Fibroblast of pulmonary artery (primary cell): ENCODE measurements at places on chromosomes 2 and 18.

- peak; percentile 76 for DNase-seq
Measured at GRCh38 chr2:29309090-29310029, 194.1 kb downstream of the CLIP4 start.

GRCh38 chr2:138275292-138275690, 226.3 kb upstream of the SPOPL start:
- no peak for DNase-seq

DNA sequence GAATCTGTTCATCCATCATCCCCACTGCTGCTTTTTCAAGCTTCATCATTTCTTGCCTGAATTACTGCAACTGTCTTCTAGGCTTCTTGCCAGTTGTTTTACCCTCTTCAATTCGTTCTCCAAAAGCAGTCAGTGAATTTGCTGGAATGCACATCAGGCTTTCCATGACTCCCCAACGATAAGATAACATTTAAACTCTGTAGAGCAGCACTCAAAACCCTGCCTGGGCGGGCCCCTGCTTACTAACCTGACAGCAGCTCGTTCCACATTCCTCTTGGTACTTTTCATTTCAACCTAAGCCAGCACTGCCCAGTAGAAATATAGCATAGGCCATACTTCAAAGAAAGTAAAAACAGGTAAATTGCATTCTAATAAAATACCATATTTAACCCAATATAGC, 342.9 kb downstream of the SUCLG1 start:
- DNase-seq, result no peak

DNA sequence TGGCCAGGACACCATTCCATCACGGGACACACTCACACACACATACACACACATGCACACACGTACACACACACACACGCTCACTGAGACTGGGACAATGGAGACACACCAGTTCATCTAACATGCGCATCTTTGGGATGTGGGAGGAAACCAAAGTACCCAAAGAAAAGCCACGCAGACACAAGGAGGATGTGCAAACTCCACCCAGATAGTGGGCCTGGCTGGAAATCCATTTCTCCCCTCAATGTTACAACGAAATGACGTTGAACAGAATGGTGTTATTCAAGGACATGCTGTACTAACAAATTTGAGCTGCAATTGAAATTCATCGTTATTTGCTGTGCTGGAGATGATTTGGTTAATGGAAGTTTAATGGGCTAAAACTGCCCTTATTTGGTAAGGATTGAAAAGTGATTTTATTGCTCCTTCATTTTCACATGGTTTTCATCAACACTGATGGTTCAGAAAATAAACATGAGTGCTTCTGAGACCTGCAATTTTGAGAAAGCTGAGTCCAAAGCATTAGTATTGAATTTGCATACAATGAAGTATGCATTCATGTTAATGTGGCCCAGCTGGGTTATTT, 110.0 kb downstream of the KCNE4 start:
- no peak for DNase-seq

DNA sequence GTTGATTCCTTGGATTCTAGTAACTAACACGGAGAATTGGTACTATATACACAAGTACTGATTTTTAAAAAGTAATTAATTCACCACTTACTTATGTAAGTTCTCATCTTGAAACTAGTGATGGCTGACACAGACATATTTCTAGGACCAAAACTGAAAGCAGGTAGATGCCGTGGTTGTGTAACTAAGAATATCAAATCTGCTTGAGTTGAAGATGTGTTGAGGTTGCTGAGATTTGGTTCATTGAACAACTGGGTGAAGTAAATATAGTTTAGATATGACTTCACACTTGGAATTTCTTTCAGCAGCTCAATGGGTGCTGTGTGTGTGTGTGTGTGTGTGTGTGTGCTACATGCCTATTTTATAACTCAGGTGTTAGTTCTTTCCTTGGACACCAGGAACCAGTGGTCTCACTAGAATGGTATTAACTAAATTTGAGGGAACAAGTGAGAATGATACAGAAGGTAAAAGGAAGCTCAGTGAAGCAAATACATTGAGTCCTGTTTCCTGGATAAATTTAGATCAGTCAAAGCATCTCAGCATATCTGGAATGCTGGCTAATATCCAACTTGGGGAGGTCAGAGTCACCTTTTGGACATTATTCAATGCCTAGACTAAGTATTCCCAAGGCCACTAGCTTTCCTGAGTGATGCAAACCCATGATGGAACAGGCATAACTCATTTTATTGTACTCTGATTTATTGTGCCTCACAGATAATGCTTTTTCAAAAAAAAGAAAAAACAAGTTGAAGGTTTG, 110.7 kb upstream of the ZEB2 start:
- peak; percentile 12 for DNase-seq

DNA sequence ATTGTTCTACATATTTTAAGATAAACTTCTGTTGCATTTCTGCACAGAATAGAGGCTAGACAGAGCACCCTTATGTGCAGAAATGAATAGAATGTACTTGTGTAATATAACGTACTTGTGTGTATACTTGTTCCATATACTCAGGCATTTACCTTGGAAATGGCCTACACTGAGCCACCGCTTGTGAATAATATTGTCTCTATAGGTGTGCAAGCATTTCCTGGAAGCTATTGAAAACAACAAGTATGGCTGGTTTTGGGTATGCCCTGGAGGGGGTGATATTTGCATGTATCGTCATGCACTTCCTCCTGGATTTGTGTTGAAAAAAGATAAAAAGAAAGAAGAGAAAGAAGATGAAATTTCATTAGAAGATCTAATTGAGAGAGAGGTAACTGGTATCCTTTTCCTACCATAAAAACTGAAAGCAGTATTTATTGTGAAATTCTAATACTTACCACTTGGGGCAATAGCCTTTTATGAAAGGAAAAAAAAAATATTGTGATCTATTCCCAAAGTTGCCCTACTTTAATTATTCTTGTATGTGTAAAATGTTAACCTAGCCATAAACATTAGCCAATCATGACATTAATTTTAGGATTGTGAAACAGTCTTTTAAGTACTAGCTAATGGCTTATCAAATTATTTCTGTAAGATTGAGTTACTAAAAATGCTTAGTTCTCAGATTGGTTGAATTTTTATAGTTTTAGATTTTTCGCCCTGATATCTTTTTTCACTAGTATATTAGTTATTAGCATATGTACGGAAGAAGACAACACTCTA, 18.0 kb downstream of the ZC3H15 start:
- peak; percentile 59 for DNase-seq

- DNase-seq, result no peak
Measured at GRCh38 chr2:68693951-68694350, 40.7 kb upstream of the ARHGAP25 start.

- DNase-seq, result no peak
Measured at GRCh38 chr18:35042389-35043071, 1.3 kb downstream of the MAPRE2 start.

DNA sequence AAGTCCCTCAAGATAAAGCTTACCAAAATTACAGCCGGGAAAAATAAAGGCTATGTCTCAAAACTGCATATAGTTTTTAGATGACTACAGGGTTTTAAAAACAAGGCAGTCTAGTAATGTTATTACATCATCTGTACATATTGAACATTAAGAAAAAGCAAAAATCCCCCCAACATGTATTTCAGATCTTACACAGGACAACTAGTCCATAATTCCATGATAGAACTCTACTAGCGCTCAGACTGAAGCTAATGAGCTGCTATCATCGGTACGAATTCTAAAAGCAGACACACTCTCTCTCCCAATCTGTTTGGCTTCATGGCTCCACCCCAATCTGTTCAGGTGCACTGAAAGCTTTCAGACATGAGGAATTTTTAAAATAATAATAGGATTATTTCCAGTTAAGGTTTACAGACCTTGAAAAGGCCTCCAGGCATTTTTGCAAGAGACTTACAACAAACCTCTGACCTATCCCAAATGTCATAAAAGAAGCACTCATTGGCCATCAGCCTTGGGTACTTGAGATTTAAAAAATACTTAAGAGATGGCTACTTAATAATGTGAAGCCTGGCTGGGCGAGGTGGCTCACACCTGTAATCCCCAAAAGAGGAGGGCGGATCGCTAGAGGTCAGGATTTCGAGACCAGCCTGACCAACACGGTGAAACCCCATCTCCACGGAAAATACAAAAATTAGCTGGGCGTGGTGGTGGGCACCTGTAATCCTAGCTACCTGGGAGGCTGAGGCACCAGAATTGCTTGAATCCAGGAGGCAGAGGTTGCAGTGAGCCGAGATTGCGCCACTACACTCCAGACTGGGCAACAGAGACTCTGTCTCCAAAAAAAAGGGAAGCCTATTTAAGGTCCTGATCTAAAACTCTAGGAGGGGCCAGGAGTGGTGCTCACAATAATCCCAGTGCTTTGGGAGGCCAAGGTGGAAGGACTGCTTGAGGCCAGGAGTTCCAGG, 2.0 kb downstream of the NPC1 start:
- DNase-seq, result no peak

DNA sequence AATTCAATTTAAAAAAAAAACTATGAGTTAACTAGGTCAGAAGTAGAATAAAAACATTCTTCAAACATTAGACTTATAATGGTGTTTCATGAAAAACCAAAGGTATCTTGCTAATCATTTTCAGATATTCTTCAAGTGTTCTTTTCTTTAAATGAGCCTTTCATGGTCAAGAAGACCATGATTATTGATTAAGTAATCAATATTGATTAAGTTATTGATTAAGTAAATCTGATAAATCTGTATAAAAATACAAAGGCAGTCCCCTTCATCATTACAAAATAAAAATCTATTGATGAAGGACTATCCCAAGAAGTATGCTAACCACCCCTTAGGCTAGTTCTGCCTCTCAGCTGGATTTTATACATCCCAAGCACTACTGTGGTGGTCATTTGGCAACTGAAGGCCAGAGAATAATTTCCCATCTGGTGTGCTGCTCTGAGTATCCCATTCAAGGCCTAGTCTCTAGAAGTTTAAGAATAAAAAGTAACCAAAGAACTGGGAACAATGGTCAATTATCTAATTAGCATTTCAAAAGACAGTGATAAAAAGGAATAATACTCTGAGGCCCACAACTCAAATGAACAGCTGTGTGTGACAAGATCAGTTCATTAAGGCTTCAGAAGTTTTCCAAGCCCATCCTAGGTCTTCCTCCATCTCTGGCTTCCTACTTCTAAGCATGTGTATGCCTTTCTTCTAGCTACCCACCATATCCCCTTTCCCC, 63.5 kb downstream of the TCF4 start:
- no peak for DNase-seq

DNA sequence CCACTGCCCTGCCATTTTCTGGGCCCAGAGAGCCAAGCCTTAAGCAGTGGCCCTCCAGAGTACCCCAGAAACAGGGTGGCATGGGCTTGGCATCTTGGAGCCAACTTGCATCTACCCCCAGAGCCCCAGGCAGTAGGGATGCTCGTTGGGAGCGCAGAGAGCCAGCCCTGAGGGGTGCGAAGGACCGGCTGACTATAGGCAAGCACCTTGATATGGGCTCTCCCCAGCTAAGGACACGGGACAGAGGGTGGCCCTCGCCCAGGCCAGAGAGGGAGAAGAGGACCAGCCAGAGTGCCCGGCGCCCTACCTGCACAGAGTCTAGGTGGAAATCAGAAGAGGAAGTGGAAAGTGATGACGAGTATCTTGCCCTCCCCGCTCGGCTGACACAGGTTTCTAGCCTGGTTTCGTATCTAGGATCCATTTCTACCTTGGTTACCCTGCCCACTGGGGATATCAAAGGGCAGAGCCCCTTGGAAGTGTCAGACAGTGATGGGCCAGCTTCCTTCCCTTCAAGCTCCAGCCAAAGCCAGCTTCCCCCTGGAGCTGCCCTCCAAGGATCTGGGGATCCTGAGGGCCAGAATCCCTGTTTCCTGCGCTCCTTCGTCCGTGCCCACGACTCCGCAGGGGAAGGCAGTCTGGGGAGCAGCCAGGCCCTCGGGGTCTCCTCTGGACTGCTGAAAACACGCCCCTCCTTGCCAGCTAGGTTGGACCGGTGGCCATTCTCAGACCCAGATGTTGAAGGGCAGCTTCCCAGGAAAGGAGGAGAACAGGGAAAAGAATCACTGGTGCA, 16.2 kb downstream of the CEP68 start:
- no peak for DNase-seq

DNA sequence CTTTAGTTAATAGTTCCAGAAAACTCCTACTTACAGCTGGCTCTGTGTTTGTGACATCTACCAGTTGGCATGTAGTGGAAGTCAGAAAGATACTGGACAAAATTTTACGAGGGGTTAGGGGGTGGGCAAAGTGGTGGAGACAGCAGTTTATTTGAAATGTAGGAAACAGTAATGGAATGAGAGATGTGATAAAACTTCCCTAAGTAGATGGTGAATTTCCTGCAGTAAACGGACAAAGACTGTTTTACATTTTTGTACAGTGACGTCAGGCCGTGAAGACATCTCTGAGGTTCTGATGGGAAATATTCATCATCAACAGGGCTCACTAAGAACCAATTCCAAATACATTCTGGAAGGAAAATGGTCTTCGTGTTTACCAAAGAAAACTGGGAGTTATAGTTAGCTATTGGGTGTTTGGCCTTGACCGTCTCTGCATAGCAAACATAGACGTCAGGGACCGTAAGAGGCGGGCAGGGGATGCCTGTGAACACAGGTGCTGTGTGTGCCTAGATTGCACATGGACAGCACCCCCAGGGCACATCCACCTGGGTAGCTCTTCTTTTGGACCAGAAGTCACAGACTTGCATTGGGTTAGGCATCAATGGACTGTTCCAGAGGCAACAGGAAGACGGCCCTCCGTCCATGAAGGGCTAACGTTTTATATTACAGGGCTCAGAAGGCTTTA, 131.5 kb downstream of the ZNF516 start:
- DNase-seq, result peak; percentile 67

DNA sequence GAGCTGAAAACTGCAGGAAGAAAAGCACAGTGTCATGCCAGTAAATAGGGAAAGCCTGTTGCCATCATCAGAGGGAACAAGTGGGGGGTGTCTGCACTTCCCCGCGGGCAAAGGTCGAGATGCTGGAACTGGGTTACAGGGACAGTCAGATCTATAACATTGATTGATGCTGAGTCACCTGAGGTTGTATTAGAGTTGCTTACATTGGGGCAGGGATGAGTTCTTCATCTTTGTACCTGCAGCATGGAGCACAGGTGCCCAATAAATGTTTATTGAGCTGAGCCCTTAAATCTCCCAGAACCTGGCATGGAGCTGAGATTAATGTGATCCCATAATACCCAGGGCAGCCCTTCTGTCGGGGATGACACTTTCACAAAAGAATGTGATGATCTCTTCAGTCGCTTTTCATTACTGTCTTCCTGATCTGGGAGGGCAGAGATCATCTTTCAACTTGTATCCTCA, 5.9 kb upstream of the RNF152 start:
- no peak for DNase-seq

DNA sequence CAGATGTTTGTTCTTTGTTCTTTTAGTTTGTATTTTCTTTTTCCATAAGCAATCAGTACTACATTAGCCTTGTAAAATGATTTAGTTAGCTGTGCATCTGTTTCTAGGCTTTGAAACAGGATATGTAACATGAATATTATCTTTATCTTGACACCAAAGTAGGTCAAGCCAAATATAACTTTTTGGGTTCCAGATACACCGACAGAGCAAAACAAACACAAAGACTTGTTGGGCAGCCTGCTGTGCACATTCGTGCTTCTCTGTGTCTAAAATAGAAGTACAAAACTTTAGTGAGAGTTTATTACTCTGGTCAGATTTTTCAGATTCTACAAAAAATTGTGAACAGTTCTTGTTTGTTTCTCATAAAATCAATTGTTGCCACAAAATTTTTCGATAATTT, 1059.3 kb upstream of the GYPC start:
- no peak for DNase-seq

GRCh38 chr2:206423147-206423546, 20.2 kb upstream of the ADAM23 start:
- DNase-seq, result peak; percentile 49
